ENCODE measurements at places on chromosomes 11 and 22. TPM values are rescaled to one million over a fixed set of nuclear protein-coding genes. Genes with fewer than 3 reads are reported as not detected.

The EMID1 gene
- 0.13 TPM for polyA plus RNA-seq

The VPREB1 gene
- polyA plus RNA-seq: not detected

The HTR3A gene
- 0.20 TPM for polyA plus RNA-seq

The P2RY6 gene
- 2.5 TPM for polyA plus RNA-seq

The PANX2 gene
- polyA plus RNA-seq: 0.97 TPM

The PRG3 gene
- polyA plus RNA-seq: not detected

The SC5D gene
- polyA plus RNA-seq: 20.0 TPM

The SEPTIN3 gene
- not detected for polyA plus RNA-seq

The HOATZ gene
- not detected for polyA plus RNA-seq

The INPPL1 gene
- 21.9 TPM for polyA plus RNA-seq

The TESMIN gene
- polyA plus RNA-seq: 0.10 TPM
